EL (cell line): ENCODE measurements at places on chromosomes 11 and 22.

GRCh38 chr22:43148581-43148980 is 2.8 kb upstream of the TSPO start:
- no peak for DNase-seq

- no peak for DNase-seq
Measured at GRCh38 chr11:77063861-77064260, 2.9 kb upstream of the CAPN5 start.

- DNase-seq, result peak; percentile 46
Measured at GRCh38 chr11:72075109-72075508, 5.2 kb downstream of the NUMA1 start.

DNA sequence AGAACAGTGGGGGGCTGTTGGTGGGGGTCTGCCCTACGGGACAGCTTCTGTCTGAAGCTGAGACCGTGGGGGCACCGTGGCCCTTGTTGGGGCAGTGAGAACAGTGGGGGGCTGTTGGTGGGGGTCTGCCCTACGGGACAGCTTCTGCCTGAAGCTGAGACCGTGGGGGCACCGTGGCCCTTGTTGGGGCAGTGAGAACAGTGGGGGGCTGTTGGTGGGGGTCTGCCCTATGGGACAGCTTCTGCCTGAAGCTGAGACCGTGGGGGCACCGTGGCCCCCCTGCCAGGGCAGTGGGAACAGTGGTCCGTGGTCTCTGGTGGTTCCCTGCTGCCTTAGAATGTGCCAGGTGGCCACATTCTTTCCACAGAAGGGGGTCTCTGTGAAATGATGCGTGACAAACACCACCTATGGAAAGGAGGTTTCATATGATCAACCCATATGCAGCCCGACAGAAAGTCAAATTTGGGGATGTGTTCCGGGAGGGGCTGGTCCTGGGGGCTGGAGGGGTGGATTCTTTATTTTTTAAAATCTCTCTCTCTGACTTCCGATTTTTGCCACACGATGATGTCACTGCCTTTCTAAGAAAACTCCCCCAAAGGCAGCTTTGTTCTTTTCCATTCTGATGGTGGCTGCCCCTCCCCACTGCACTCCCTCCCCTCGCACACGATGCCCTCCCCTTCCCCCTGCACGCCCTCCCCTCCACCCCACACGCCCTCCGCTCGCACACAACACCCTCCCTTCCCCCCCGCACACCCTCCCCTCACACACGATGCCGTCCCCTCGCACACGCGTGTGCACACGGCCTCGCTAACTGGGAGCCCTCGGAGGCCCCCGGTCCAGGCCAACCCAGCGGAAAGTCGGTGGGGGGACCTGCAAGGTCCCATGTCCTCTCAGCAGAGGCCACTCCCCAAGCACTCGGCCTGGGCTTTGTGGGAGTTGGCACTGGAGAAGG is 1186.5 kb downstream of the BRD1 start:
- DNase-seq, result no peak

DNA sequence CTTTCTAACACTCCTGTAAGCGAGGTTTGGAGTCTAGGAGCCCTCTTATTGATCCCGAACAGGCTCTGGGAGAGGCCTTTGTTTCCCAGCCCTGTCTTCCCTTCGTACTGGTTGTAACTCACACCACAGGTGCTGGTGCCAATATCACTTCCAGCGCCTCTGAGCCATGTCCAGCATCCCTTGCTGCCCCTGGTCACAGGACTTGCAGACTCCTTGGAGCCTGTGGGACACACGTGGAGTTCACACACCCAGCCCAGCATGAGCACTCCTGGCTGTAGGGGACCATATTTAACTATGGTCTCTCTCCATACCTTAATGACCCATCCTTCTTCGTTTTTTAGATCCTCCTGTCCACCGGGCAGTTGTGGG is 2.2 kb downstream of the ZBTB16 start:
- DNase-seq, result no peak

GRCh38 chr11:45212566-45213315 is 66.3 kb downstream of the PRDM11 start:
- DNase-seq, result no peak

GRCh38 chr22:26172389-26172990 is 3.2 kb downstream of the SEZ6L start:
- peak; percentile 27 for DNase-seq

- no peak for DNase-seq
Measured at GRCh38 chr22:24972369-24972768, 19.9 kb downstream of the KIAA1671 start.

DNA sequence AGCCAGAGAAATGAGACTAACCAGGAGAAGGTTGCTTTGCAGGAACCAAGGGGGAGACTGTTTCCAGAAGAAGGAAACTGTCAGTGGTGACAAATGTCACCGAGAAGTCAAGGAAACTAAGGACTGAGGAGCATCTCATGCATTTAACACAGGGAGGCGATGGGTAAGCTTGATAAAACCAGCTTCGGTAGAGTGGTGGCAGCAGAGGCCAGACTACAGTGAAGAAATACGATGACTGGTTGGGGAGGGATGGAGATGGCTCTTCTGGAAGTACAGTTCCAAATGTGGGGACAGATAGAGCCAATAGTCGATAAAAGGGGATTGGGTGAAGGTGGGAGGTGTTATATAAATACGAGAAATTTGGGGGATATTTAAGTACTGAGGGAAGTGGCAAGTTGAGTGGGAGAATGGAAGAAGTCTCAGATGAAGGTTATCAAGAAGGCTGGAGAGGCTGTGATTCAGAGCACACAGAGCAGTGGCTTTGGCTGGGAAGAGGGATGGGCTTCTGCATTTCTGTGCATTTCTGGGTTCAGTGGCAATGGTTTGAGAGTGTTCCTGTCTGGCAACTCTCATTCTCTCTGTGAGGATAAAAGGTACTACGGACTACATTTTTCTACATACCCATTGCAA is 29.2 kb downstream of the SC5D start:
- peak; percentile 2 for DNase-seq

DNA sequence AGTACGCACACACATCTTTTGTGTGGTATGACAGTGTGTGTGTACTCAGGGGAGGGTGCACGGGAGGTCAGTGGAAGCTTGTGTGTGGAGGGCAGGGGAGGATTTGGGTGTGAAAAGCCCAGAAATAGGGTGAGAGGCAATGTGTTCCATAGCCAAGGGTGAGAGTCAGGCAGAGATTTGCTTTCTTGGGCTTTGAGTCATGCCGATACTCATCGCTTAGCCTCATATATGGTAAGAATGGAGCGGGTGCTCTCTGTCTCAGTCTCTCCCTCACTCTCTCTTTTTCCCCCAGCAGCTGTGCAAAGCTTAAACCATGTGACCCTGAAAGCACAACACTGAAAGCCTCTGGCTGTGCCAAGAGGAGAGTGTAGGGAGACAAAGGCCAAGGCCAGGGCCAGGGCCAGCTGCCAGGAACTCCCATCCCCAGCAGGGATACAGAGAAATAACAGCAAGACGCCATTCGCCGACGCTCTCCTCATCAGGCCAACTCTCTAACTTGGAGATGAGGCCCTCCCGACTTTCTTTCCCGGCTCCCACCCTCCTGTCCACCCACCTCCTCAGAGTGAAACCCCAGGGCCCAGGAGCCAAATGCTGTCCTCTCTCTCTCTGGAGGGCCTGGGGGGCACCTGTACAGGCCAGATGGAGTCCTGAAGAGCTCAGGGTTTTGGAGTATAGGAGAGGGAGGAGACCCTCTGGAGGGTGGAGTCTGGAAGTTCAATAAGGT is 20.3 kb upstream of the MICAL3 start:
- no peak for DNase-seq

GRCh38 chr22:49726022-49726681 is 101.5 kb downstream of the BRD1 start:
- no peak for DNase-seq

- no peak for DNase-seq
Measured at GRCh38 chr22:26778372-26778771, 121.0 kb downstream of the MIAT start.

DNA sequence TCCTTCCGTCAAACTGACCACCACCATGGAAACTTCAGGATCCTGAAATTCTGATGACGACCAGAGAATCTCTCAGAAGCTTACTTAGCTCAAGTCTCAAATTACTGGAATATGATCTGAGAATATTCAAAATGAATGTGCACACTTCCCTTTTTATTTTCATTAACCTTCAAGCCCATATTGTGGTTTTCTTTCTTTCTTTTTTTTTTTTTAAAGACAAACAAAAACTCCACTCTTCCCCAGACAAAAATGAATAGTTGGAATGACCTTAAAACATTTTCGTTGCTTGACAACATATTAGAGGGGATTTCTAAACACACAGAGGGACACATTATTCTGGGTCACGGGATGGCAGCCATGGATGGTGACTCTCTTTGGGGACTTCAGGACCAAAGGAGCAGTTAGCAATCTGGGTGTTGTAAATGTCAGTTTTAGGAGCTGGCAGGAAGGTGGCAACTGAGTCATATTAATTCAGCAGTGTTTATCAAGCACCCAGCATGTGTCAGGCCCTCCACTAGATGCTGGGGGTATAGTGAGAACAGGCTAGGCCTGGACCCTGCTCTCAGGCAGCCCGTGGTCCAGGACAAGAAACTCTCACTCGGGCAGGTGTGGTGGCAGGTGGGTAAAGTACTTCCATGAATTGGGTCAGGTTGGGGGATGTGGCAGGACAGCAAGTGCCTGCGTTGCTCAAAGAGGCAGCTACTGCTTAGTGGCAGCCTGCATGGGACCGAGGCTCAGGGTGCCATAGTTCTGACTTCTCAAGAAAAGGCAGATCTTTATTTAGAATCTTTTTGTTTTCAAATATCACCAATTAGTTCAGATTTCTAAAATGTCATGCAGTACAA is 126.1 kb downstream of the HIPK3 start:
- DNase-seq, result no peak

DNA sequence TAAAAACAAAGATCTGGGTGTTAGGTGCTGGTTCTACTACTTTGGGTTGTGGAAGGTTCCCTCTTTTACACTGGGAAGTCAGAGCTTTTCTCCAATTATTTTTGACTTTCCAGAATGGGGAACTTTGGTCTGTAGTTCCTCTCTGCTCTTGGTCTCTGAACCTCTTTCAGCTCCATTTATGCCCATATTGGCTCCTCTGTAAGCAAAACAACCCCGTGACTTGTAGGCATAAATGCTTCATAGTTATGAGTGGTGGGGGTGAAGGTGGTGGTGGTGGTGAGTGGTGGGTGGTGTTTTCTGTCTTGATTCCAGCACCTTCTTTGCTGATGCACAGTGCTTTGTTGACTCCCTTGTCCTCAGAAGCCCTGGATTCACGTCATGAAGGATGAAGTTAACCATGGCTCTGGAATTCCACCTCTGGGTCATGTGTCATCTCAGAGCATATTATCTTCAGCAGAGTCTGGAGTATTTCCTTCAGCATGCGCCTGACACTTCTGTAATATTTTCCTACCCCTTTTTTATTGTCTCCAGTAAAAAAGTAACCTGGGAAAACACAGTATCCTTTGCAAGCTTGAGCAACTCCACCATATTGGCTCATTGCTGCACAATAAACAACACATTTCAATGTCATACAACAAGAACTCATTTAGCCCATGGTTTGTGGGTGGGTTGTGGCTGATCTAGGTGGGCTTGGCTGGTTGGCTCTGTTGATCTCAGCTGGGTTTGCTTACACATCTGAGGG is 24.1 kb upstream of the GRK3 start:
- no peak for DNase-seq

- DNase-seq, result no peak
Measured at GRCh38 chr22:37862570-37863325, 13.5 kb downstream of the EIF3L start.

DNA sequence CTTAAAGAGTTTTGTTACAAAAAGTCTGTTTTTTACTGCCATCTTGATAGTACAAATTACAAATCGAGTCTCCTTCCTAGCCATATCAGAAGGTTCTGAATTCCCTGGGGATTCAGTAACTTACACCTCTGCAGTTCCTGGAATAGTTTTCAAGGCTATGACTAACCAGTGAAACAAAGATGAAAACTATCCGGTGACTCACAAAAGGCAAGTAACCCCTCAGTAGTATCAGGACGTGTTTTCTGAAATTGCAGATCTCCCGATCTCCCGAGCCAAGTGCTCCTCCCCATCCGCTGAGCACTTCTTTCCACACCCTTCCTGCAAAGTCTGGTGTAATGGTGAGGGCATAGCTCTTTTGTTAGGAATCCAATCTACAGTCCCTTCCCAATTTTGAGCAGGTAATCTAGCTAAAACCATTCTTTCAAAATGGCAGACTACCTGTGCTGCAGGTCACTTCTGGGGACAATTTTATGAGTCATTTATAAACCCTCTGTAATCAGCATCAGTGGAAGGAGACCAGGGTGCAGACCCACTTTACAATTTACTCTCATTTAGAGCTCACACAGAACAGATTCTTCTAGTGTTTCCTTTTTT is 7.7 kb downstream of the E2F8 start:
- peak; percentile 84 for DNase-seq

DNA sequence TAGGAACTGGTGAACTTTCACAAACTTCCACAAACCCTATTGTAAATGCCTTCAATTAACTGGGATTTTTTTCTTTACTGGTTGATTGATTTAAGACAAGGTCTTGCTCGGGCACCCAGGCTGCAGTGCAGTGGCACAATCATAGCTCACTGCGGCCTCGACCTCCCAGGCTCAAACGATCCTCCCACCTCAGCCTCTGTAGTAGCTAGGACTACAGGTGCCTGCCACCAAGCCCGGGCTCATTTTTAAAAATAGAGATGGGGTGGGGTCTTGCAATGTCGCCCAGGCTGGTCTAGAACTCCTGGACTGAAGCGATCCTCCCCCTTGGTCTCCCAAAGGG is 35.7 kb upstream of the POLA2 start:
- no peak for DNase-seq

DNA sequence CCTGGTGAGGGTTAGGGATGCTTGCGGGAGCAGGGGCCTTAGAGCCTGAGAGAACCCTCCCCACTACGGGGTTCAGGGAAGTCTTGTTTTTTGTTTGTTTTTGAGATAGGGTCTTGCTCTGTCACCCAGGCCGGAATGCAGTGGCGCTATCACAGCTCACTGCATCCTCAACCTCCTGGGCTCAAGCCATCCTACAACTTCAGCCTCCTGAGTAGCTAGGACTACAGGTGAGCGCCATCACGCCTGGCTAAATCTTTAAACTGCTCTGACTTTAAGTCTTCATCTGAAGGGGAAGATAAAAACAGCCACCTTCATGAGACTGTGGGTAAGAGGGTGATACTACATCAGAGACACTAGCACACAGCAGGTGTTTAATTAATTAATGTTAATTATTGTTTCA is 28.5 kb downstream of the SERPIND1 start:
- DNase-seq, result no peak

DNA sequence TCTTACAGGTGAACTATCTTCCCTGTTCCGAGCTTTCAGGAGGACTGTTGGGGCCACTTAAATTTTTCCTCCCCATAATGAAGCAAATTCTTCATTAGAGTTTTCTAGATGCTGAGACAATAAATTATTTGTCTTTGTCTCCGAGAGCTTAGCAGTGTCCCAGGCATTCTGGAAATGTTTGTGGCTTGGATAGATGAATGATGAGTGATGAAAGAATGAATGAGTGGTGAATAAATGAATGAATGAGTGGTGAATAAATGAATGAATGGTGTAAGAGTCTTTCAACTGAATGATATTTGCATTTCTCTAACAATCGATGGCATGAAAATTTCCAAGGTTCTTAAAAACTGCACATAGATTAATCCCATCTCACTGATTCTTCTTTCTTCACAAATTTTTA is 52.8 kb downstream of the AHNAK start:
- DNase-seq, result no peak

GRCh38 chr11:46534711-46535110 is 59.1 kb downstream of the AMBRA1 start:
- DNase-seq, result no peak
